NCI-H1092 (cell line): ENCODE measurements at places on chromosomes 16 and 17.

DNA sequence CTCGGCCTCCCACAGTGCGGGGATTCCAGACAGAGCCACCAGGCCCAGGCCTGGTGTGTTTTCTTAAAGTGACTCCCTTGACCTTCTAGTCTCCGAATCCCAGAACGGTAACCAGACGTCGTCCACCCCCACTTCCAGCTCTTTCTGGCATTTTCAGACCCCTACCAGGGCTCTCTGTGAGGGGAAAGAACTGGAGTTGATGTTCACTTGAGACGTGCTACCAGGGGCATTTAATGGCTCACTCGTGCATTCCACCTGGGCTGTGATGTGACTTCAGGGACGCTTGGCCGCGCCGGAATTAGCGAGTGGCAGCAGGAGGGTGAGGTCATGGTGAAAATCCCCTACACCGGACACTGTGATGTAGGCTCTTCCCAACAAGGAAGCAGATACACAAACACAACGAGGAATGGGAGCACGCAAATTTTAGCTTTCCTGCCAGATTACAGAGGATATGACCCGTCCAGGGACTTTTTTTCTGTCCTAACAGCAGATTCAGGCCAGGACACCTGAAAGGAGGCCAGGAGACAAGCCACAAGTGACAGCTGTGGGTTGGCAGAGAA lies 1.1 kb upstream of the GNA13 start:
- DNase-seq: no peak

GRCh38 chr17:4959261-4959965 lies 8.2 kb downstream of the SPAG7 start:
- no peak for DNase-seq

DNA sequence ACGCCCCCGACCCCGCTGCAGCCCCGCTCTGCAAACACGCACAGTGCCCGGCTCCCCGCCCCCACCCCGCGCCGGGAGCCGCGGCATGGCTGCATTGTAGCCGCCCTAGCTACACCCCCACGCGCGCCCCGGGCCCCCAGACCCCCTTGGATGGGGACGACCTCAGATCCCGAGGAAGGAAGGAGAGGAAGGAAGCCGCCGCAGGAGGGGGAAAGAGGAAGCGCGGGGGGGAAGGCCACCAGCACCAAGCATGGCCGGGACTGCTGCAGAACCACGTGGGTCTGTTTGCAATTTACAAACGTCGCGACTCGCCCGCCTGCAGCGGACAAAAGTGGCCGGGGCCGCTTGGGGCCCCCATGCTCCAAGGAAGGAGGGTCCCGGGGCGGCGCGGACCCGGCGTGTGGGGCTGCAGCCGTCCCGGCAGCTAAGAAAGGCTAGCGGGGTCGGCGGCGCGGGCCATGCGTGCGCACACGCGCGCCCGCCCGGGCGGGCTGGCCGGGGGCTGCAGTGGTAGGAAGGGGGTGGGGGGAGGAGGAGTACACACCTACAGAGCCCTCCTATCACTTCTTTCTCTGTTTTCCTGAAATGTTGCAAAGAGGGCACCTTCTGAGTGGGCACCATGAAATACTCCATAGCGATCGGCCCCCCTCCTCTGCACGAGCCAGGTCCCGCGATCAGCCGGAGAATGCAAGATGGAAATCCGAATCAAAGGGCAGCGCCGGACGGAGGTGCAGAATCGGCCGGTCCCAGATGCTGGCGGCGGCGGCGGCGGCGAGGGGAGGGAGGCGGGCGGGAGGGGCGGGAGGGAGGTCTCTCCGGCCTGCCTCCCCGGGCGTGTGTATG lies 488 bp downstream of the TFAP4 start:
- DNase-seq: peak; percentile 21

DNA sequence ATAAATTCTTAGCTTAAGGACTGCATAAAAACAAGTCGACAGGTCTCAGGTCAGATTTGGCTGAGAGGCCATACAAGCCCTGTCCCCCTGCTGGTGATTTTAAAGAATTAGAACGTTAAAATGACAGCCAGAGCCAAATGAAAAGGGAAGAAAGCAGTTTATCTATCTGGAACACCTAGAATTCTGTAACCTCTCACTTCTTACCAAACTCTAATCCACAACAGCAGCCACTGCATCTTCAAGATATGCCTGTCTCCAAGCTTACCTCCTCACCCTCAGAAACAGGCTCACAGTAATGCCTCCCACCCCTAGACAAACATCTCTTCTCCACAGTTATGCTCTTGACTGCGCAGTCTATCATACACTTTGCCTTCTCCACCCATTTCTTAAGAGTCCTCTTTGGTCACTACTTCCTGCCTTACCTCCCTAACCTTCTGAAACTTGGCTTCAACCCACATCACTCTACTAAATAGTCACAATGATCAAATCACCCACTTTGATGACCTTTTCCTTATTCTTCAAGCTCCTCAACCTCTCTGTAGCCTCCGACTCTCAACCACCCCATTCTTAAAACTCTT lies 14.2 kb downstream of the ANKFY1 start:
- no peak for DNase-seq
